ENCODE measurements at places on chromosomes 5 and 9.

DNA sequence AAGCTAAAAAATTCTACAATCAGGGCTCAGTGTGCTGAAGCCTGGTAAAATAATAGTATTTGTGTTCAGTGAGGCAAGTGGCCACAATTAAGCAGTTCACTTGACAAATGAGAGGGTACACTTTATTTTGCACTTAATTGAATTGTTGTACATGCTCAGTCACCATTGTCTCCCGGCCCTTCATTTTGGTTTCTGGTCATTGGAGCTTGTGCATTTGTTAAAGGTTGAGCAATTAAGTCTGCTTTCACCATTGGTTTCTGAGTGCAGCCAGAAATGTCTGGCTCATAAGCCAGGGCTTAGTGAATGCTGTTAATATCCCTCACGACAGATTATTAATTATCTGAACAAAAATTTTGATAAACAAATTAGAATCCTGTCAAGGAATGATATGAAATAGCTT is 89.6 kb downstream of the PRDM6 start:
- DNase-seq = no peak

- no peak for DNase-seq
Measured at GRCh38 chr5:144315994-144316634, 145.4 kb downstream of the KCTD16 start.

GRCh38 chr5:149995385-149996204 is 4.9 kb downstream of the TIGD6 start:
- DNase-seq = no peak

DNA sequence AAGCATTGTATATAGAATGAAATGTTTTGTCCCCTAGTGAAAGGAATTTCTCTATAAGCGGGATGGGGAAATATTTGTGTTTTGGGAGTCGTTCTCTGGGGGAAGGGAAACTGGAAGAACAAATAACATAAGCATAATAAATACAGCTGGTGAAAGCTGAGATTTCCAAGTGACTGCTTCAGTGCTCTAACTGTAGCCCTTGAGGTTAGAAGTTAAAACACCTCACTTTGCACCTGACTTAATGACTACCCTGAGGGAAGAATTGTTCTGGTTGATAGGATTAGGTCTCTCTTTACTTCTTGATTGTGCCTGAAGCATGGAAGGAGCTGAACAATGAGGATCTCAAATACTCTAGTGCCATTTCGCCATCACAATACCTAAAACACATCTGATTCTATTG is 307.4 kb downstream of the MAN2A1 start:
- DNase-seq = no peak

DNA sequence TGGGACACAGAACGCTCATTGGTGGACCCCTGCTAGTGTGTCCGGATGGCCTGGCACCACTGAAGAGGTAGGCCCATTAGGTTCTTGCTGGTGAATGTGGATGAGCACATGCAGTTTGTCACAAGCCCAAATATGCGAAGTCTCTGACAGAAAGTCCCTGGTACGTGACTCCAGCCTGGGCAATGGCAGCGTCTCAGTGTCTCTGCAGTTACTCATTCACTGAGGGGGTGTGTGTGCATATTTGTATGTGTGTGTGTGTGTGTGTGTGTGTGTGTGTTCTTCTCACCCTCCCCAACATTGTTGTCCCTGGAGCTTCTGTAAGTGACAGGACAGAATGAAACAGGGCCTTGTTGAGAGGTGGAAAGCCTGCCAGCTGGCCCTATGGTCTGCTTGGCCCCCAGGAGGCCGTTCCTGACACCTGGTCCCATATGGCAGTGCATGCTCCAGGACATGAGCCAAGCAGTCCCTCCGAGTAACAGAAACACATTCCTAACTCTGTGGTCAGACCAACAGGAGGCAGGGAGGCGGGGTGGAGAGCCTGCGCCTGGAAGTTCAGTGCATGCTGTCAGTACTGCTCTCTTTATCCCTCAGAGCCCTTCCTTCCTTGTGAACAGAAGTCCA is 169.9 kb downstream of the SLC28A3 start:
- DNase-seq = no peak

DNA sequence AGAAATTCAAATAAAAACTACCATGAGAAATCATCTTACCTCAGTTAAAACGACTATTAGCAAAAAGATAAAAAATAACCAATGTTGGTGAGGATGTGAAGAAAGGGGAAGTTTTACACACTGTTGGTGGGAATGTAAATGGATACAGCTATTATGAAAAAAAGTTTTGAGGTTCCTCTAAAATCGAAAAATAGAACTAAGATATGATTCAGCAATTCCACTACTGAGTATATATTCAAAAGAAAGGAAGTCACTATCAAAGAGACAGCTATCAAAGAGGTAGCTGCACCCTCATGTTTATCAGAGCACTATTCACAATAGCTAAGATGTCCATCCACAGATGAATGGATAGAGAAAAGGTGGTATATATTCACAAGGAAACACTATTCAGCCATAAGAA is 1888.4 kb downstream of the MAT2B start:
- no peak for DNase-seq

DNA sequence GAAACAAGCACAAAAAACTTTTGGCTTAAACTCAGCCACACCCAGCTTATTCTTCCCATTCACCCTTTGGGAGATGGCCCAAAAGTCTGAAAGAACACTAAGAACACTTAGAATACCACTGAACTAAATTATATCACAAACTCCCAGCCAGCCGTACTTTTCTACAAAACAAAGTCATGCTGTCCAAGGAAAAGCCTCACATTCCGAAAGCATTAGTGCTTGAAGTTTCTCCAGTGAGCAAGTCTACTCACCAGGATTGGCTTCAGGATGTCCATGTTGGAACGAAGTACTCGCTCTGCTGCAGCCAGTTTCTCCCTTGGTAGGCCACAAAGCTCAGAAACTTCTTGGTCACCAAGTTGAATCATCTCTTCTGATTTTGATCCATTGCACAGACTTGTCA is 69.7 kb downstream of the ABCA1 start:
- no peak for DNase-seq

DNA sequence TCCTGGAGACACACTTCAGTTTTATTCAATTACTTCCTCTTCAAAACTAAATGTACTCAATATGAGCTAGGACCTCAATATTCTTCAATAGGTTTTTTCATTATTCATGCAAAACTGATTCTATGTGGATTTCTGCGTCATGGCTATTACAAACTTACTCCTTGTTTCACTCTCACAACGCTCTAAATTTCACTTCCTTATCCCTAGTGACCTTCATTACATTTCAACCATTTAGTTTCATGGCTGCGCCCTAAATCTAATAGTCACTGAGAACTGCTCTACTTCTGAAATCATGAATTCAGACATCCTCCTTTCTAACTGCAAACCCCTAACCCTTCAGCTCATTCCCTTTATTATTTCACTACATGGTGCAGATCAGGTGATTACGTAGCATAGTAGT is 93.9 kb downstream of the SLC25A46 start:
- no peak for DNase-seq

GRCh38 chr9:121568343-121569265 is 69.0 kb upstream of the GGTA1 start:
- no peak for DNase-seq

DNA sequence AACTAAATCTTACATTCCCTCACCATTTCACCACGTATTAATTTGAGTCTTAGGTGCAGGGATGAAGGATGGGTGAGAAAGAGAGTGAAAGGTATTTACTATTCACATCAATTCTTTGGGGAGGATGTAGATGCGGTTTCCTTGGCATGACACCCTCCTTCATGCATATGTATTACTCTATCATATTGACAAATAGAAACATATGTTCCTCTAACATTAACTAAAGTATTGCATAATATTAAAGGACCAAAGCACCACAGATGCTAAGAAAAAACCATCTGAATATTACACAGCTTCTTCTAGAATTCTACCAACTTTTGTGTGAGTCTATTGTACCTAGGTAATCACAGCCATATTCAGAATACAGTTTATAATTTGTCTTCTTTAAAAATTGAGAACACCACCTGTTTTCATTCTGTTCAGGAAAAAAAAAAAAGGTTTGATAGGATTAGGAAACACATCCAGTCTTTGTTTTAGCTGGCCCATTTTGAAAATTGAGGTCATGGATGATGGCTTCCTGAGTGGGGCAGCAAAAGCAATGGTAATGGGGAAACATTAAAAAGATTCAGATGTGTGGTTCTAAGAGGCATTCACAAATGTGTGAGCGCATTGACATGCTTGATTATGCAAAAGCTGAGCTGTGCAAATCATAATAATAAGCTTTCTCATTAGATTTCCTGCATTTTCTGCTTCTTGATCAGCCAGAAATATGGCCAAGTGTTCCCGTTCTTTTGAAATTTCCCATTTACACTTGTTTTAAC is 1011.5 kb upstream of the NUDT12 start:
- DNase-seq = no peak

DNA sequence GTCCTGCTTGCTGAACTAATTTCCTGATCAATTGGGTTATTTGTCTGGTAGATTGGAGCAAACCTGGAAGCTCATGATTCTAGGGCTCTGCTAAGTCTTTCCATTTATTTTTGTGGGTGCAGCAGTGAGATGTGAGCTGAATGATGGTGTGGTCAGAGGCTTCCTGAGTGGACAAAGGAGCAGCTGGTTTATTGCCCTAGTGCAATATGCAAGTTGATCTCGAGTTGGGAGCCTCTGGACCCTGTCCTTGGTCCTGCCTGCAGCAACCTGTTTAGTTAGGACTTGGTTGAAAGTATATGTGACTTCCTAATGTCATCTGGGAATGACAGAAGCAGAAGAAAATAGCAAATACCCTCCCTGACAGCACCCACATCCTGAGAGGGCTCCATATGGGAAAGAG is 4.2 kb upstream of the UNC5A start:
- no peak for DNase-seq

DNA sequence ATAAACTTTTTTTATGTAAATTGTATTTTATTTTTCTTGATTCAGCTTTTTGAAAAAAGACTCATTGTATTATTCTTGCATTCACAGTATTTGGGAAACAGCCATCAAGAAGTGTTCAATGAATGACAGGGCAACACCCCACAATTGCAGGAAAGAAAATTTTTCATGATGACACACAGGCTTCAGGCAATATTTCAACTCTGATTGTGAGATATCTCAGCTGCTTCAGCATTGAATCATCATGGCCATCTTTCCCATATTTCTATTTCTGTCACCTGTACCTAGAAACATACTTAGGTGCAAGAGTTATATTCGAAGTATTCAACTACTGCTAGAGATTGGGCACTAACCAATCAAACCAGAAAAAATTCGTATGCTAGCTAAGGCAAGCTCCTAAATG is 446.0 kb downstream of the ISL1 start:
- no peak for DNase-seq

- DNase-seq = no peak
Measured at GRCh38 chr9:14379280-14379679, 65.3 kb upstream of the NFIB start.

DNA sequence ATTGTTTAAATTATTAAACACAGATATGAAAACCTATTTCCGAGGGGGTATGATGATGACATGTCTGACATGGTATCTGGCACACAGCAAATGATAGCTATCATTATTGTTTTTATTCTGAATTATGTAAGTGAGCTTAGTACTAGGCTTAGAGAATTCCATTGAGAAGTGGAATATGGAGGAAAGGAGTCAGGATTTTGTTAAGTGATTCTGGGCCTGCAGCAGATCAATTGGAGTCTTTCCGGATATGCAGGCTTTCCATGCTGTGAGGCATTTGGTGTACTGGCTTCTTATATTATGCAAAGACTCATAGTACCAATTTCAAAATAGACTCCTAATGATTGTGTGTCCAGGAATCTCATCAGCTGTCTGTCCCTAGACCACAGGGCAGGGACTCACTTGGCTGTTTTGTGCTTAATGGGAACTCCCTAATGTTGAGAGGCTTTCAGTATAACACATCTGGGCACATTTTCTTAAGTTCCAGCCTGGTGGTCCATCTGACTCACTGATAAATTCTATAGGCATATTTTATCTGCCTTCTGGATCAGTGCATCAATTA is 180.0 kb upstream of the KLF9 start:
- no peak for DNase-seq

DNA sequence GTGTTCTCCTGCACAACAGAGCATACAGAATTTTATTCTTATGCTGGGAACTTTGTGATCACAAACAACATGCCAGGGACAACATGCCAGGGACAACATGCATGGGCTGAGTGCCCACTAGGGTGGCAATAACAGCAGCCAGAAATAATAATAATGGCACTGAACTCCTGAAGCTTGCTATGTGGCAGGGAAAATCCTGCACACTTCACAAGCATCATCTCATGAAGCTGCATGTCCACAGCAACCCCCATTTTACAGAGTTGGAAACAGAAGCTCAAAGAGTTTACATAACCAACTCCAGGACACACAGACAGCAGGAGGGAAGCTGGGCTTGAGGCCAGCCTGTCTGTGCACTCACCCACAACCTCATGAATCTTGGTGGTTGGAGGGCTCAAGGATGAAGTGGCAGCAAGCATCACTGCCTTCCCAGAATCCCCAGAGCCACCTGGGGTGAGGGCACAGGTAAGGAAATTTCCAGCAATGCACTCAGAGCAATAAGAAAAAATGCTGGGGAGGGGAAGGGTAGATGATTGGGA is 111.4 kb downstream of the GABBR2 start:
- DNase-seq = no peak

- DNase-seq = no peak
Measured at GRCh38 chr5:6737043-6737941, 24.1 kb downstream of the TENT4A start.

- DNase-seq = no peak
Measured at GRCh38 chr5:158880483-158881001, 219.2 kb downstream of the EBF1 start.

DNA sequence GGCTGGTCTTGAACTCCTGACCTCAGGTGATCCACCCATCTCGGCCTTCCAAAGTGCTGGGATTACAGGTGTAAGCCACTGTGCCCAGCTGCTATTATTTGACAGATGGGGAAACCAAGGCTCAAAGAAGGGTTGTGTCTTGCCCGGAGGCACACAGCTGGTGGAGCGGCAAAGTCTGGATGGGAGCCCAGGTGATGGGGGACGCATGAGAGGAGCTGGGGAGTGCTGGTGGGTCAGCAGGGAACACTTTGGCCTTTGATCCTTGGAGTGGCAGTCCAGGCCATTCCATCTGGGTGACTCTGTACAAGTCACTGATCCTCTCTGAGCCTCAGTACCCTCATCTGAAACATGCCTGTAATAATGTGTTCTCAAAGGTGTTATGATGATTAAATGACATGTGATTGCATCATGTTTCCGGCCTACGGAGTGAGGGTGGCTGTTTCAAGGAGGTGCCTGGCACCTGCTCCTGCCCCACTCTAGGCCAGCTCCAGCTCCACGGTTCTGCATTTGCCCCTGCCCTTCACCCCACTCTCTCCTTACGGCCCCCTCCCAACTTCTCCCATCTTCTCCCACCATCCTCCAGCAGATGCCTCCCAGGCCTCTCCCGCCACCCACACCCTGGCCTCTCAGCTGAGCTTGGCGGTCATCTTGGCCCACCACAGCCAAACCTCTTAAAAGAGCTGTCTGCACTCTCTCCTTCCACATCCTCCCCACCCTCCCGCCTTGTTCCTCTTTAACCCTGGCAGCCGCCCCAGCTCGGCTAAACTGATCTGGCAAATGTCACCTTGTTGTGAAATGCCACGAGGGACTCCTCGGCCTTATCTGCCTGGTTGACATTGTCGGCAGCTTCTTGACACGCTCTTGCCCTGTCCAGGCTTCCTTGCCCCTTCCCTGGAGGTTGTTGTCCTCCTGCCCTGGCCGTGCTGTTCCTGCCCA is 5.5 kb upstream of the DBN1 start:
- DNase-seq = no peak

All from iPS DF 6.9 (cell line).